NCI-H1436 (cell line): ENCODE measurements at places on chromosomes 1 and 21.

DNA sequence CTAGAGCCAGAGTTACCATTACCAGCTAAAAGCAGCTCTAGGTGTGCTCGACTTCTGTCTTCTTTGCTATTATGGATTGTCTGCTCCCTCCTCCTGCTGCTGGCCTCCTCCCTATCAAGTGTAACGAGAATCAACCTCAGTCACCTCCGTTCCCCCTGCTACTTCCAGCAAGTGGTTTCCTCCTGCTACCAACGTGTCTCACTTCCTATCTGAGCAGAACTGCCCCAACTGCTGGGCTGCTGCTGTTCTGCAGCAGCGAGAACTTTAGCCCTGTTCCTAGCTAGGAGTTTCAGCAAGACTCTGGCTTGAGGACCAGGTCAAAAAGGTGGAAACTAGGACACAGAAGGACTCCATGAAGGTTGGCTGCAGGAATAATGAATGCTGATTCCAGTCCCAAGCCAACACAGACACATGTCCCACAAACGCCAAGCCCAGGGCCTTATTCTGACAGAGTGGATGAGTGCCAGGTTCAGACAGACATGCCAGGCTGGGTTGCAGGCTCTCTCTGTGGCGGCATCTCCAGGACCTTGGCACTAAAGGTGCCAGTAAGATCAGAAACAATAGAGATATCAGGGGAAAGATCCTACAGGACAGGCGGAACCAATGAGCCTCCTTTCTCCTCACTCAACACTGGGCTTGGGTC lies 46.9 kb downstream of the CD34 start:
- no peak for DNase-seq

- no peak for DNase-seq
Observed at GRCh38 chr1:38129971-38130370, 83.4 kb upstream of the POU3F1 start.

GRCh38 chr1:27108588-27108987 lies 46.3 kb downstream of the SLC9A1 start:
- DNase-seq: no peak

DNA sequence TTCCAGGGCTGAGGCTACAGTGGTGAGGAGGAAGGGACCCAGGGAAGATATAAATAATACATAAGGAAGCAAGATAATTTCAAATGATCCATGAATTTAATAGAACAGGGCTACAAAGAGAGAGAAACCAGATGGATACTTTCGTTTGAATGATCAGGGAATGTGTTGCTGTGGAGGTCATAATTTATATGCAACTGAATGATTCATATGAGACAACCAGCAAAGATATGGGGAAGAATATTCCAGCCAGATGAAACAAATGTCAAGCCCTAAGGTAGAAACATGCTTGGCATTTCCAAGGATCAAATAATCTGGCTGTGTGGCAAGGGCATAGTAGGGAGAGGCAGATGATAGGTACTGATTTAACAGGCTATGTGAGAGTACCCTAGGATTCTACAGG lies 84.8 kb upstream of the ZC3H11B start:
- no peak for DNase-seq

DNA sequence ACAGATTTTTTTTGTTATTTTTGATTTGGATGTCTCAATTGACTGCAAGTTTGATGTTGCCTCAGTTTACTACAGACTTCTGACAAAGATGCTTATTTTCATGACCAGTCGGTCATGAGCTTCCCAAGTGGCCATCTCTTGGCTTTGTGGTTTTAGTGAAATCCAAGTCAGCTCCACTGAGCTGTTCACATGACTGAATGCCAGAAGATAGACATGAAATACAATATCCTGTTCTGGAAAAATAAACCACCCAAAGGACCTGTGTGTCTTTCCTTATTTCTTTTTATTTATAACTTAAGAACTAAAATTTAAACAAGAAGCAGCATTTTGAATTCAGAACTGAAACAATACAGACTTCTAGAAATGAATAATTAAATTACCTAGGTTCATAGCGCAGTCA lies 89.3 kb downstream of the HMCN1 start:
- no peak for DNase-seq

GRCh38 chr1:156153362-156153761 lies at the start of gene SEMA4A:
Gene SEMA4A, plus strand, starts transcription at chr1:156153585. Its CDS starts 994 bp downstream, at chr1:156154579.
- DNase-seq: no peak

GRCh38 chr1:48036710-48037355 lies 39.6 kb upstream of the TRABD2B start:
- no peak for DNase-seq
